ENCODE measurements at places on chromosomes 4 and X.

- no peak for DNase-seq
Measured at GRCh38 chr4:69054578-69055200, 41.6 kb upstream of the UGT2B7 start.

DNA sequence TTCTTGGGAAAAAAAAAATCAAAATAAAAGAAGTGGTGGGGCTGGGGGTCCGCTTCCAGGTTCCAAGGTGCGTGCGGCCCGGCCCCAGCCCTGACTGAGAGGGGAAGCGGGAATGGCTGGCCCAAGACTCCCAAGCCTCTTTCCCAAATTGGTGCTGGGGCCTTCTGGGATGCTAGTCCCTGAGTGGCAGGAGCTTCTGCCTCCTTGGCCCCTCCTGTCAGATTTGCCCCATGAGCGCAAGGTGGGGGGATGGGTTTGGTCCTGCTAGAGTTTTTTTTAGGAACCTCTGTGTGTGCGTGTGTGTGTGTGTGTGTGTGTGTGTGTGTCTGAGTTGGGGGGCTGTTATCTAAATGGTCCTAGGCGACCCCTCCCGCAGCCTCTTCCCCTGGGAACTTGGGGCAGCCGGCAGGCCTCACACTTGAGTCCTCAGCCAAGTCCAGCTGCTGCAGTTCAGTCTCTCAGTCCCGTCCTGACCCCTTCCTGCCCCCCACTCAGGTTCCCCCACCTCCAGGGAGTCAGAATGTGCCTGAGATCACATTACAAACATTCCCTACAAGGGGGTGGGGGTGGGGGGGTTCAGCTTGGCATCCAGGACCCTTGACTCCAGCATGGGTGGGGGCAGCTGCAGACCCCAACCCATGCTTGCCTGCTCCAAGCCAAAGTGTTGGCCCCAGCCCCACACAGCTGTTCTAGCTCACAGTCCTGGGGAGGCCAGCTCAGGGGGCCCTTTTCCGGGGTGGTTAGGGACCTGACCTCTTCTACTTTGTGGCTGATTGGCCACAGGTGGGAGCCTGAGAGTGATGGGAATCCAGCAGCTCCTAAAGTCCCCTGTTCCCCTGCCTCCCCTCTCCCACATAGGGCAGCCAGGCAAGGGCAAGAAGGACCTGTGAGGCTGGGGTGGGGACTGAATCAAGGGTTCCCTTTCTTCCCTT is 4.0 kb downstream of the EFNB1 start:
- no peak for DNase-seq

- DNase-seq: no peak
Measured at GRCh38 chr4:163221467-163221866, 54.8 kb upstream of the NAF1 start.

DNA sequence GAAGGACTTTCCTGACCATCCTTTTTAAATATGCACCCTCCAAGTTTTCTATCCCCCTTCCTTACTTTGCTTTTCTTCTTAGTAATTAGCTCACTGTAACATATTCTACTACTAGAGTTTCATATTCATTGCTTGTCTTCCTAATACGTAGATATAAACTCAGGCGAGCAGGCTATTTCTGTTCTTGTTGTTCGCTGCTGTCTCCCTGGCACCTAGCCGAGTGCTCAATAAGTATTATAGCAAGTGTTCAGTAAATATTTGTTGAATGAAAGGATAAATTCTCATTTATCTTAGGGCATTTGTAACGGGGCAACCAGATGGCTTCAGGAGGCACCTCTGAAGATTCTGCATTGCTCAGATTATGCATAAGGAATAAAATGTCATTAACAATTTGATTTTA is 6.8 kb upstream of the RHOH start:
- no peak for DNase-seq

- DNase-seq: no peak
Measured at GRCh38 chr4:95106408-95106928, 348.7 kb downstream of the BMPR1B start.

GRCh38 chr4:83240379-83240875 is 44.2 kb downstream of the COQ2 start:
- DNase-seq: no peak

Measured in NCI-H524 treated with DMSO at 0.1 percent for 48 hours (cell line).